ENCODE measurements at places on chromosomes 5 and 9. TPM values are rescaled to one million over a fixed set of nuclear protein-coding genes. Genes with fewer than 3 reads are reported as not detected.

DNA sequence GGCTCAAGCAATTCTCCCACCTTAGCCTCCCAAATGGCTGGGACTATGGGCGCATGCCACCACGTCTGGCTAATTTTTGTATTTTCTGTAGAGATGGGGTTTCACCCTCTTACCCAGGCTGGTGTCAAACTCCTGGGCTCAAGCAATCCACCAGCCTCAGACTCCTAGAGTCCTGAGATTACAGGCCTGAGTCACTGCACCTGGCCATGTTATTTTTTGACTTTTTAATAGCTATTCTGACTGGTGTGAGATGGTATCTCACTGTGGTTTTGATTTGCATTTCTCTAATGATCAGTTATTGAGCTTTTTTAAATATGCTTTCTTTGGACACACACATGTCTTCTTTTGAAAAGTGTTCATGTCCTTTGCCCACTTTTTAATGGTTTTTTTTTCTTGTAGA lies 38.2 kb downstream of the FBXW2 start:
- no peak for DNase-seq

GRCh38 chr9:93898026-93898425 lies 57.1 kb downstream of the BARX1 start:
- DNase-seq = no peak

DNA sequence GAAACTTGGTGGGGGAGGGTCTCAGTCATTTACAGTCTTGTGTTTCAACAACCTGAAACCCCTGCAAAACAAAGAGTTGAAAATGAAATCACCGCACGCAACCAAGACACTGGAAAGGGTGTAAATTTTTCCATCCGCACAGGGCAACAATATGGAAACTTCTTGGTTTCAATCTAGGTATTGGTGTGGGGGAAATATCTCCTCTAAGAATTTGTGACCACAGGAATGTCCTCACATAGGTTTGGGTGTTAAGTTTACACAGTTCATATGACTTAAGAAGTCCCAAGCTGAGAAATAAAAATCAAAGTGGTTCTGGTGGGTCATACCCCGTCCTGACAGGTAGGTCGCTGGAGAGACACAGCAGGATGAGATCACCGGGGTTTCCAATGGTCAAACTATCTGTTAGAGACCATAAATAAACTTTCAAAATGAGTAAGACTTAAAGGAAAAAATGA lies 51.9 kb upstream of the PIP5K1B start:
- DNase-seq = no peak

CNTNAP3 gene
- polyA plus RNA-seq = not detected

- no peak for DNase-seq
These were observed 17.9 kb downstream of the SLCO4C1 start for GRCh38 chr5:102278231-102278630.

ADGRV1 gene
- 1.3 TPM for polyA plus RNA-seq

DNA sequence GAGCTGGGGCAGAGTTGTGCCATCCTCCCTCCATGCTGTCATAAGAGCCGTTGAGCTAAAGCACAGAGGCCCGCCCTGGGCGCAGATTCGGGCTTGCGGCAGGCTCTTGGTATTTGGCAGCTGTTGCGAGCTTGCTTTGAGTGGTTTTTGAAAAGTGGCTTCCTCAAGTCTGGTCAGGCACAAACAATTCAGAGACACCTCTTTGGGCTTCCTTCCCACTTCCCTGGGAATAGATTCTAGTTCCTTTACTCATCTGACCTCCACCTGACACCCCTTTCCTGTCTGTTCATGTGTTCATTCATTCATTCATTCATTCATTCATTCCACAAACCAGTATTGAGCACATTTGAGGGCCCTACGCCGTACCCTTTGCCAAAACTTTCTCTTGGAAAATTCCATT lies 27.4 kb downstream of the NCS1 start:
- no peak for DNase-seq

DNA sequence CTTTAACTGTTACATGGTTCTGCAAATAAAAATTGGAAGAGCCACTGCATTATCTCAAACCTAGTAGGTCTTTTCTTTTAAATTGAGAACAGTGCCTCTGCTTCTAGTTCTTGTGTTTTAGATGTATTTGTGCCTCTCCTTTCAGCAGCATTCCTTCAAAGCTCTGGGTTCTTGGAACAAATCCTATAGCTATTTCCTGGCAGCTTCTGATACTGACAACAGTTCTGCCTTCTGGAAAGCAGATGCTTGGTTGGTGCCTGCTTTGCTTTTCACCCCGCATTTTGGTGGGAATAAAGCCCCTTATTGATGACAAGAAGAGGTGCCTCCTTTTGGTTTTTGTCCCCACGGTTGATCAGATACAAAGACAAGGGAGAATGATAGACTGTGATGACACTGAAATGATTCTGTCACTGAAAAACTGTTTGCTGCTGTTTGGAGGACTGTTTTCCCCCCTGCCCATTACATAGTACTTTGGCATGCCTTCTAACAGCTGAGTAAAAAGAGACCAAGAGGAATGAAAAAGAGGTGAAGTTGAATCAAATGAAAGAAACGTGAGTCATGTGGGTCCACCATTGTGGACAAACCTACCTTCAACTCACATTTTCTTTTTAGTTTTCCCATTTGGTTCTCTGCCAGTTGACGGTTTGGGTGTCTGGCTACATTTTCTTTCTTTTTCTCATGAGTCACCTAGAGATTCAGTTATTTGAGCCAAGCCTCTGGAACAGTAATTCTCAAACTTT lies 5.6 kb downstream of the PTCD2 start:
- peak; percentile 15 for DNase-seq

GRCh38 chr9:36721846-36722588 lies 149.3 kb downstream of the MELK start:
- no peak for DNase-seq

GRCh38 chr5:6159832-6160430 lies 218.4 kb downstream of the MED10 start:
- DNase-seq = no peak

SELENOP gene
- 263 TPM for polyA plus RNA-seq

DNA sequence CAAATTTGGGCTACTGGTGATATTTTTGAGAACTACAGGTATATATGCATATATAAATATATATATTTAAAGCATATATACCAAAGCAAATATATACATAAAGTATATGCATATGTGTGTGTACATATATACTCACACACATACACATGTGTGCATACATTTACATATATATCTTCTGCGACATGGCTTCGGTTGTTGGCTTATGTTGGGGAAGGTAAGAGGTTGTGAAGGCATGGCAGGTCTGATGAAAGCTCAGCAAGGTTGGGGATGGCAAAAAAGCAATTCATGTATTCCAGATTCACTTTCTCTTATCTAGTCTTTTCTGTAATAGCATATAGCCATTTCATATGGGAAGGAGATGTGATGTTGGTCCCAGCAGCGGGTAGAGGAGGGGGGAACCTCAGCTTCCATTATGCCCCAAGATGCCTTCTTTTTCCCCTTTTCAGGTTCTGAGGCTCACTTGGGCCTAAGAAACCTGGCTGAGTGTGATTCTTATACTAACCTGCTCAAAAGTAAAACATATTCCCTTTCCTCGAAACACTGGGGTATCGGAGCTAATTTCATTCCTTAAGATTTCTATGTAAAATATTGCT lies 201.7 kb downstream of the MEF2C start:
- no peak for DNase-seq

- DNase-seq = no peak
These were observed 725.3 kb upstream of the PTPRD start for GRCh38 chr9:11338130-11338529.

DNA sequence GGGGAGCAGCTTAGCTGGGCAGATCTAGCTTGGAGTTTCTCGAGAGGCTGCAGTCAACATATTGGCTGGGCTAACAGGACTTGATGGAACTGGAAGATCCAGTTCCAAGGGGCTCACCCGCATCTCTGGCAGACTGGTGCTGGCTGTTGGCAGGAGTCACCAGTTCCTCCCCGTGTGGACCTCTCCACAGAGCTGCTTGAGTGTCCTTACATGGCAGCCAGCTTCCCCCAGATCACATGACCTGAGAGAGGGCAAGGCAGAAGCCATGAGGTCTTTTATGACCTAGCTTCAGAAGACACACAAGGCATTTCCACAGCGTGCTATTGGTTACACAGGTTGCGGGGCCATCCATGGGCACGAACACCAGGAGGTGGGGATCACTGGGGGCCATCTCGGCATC lies 26.4 kb upstream of the RXRA start:
- DNase-seq = no peak

GRCh38 chr5:96823900-96824380 lies 16.2 kb upstream of the ERAP1 start:
- DNase-seq = no peak

NKD2 gene
- polyA plus RNA-seq = 0.96 TPM

- no peak for DNase-seq
These were observed 49.0 kb downstream of the SGCD start for GRCh38 chr5:156375895-156376495.

AQP7 gene
- polyA plus RNA-seq = 3.5 TPM

DNA sequence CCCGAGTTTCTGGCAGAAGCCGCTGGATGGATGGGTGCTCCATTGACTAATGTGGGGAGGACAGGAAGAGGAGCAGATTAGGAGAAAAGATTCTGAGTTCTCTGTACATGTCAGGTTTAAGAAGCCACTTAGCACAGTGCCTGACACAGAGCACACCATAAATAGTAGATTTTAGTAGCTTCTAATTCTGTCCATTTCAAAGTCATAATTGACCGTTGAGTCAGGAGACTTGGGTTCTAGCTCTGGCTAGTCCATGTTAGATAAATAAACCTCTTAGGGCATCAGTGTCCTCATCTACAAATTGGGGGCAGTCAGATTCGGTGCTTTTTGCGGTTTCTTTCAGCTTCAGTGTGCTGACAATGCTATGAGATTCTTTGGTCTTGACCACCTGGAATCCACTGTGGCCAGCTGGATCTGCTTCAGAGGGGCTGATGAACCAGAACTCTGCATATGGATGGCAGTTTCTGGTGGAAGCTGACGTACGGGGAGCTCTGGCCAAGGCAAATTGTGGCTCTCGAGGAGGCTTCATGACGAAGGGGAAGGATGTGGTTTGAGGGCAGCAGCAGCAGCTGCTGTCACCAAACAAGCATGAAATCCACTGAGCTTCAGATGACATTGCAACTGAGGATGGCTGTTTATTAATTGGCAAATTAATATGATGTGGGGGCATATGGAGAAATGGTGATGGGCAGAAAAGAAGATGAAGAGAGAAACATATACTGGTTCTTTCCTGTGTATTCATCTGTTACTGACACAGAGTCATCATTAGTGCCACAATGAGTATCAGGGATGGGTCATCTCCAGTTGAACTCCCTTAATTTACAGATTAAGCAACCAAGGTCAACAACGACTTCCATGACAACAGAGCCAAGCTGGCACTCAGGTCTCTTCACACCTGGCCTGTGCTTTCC lies 134.4 kb downstream of the AOPEP start:
- peak; percentile 39 for DNase-seq

DNA sequence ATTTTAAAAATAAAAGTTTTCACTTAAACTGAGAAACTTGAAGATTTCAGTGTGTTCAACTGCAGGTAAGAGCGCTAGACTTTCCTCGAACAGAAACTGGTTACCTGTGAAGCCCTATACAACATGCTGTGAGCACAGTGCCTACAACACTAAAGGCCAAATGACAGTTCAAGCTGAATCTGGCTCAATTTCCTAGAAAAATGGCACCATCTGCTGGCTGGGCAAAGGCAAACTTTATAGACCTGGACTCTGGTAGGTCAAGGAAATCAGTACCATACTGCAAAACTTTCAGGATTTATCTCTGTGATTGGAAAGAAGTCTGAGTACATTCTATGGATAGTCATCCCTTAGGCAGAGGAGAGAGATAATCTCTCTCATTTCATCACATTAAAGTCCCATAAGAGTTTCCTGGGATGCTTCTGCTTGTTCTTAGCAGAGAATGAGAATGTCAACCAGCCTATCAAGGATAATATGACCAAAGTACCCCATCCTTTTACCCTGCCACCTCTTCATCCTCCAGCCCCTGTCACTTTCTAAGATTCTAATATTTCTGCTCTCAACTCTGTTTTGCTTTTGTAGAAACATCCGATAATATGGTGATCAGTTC lies 31.8 kb upstream of the FOXB2 start:
- no peak for DNase-seq

- peak; percentile 60 for DNase-seq
These were observed at the start of gene PTCH1 for GRCh38 chr9:95516734-95517558. Gene PTCH1, minus strand, starts transcription at chr9:95516971.

DNA sequence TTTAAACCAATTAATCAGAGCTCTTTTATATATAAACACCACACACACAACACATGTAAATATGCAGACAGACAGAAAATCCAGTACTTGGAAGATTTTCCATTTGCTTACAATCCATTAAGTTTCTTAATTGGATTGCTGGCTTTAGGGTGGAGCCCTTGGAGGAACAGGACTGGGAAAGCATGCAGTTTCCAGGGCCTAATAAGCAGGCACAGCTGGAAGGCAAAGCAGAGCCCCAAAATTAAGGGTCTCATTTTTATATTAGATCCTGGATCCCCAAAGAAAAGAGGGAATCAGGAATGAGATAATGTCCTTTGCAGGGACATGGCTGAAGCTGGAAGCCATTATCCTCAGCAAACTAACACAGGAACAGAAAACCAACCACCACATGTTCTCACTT lies 13.1 kb upstream of the SMC2 start:
- no peak for DNase-seq

DNA sequence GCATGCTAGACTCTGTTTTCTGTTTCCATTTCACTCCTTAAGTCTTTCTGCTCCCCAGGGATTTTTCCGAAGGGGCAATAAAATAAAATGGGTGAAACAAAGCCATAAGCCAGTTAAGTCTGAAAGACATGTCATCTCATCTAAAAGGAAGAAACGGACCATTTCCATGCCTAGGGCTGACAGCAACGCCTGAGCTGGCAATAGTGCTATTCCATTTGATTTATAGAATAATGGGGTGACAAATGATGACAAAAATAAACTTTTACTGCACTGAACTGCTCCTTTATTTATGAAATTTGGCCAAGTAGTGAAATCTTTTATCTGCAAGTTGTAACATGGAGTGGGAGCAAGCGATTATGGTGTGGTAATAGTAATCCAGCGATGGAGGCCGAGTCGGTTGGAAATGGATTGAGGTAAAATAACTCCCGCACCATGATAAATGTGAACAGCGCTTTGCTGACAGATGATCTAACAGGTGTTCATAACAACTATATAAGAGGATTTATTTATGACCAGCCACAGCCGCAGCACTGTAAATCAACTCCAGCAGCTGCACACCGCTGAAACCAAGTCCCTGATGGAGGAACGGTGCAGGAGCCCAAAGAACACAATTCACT lies 219.8 kb upstream of the TBCA start:
- DNase-seq = no peak

DRD1 gene
- polyA plus RNA-seq = not detected

- DNase-seq = no peak
These were observed 76.6 kb downstream of the CRB2 start for GRCh38 chr9:123432331-123433236.

GRCh38 chr5:34005211-34005610 lies 2.6 kb downstream of the AMACR start:
- DNase-seq = no peak
